ENCODE measurements at places on chromosomes 11 and 22. TPM values are rescaled to one million over a fixed set of nuclear protein-coding genes. Genes with fewer than 3 reads are reported as not detected.
A peak's percentile ranks its signal among the peaks of the same experiment; 100 is the strongest.

ANGPTL5 gene
- total RNA-seq, result 0.58 TPM

ZNRF3 gene
- 12.1 TPM for total RNA-seq

GRCh38 chr22:17552737-17553136, 10.6 kb upstream of the SLC25A18 start:
- no peak for DNase-seq

- DNase-seq, result no peak
These were observed 216.2 kb downstream of the DSCAML1 start for GRCh38 chr11:117580866-117581265.

DNA sequence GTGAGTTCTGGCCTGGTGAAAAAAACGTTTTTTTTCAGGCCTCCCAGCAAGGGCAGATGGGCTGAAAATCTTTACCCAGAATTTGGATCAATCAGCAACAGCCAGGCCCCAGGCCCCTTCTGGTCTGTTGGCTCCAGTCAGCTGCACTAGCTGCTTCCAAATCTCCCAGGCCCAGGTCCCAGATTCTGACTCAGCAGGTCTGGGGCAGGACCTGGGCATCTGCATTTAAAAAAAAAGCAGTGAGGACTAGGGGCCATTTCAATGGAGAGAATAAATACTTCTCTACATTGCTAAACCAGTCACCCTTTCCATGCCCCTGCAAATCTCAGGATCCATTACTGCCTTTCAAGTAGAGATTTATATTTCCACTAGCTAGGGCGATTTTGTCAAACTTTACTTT, 4.3 kb downstream of the SLC15A3 start:
- DNase-seq, result no peak

DNA sequence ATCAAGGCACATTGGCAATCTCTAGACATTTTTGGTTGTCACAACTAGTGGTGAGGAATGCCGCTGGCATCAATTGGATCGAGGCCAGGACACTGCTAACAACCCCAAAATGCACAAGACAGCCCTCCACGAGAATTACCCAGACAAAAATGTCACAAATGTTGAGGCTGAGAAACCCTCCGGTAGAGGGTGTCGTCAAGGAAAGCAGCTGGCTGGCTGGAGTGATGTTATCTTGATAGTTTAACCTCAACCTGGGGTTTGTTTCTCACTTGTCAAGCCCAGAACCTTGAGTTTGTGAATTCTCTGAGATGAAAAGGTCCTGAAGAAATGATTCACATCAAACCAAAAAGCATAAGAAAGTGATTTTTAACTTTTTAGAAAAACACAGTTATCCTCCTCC, 21.1 kb upstream of the TMPRSS13 start:
- no peak for DNase-seq

RFPL1 gene
- not detected for total RNA-seq

- DNase-seq, result no peak
These were observed 1.1 kb downstream of the NPAT start for GRCh38 chr11:108221371-108221770.

DNA sequence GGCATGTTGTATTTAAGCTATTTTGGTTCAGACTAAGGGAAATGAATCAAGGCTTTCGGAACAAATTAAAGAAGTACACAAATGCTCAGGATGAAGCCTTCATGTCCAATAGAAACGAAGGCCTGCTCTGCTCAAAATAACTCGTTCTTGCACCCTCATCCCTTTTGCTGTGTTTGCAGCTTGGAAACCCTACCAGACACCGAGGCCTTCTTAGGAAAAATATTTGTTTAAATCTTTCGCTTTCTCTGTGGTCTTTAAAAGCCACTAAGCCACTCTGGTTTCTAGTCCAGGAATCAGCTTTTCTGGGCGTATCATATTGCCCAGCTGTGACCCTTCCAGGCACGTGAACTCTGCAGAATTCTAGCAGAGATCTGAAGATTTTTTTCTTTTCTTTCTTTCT, 60.9 kb upstream of the HSPA8 start:
- no peak for DNase-seq

DNA sequence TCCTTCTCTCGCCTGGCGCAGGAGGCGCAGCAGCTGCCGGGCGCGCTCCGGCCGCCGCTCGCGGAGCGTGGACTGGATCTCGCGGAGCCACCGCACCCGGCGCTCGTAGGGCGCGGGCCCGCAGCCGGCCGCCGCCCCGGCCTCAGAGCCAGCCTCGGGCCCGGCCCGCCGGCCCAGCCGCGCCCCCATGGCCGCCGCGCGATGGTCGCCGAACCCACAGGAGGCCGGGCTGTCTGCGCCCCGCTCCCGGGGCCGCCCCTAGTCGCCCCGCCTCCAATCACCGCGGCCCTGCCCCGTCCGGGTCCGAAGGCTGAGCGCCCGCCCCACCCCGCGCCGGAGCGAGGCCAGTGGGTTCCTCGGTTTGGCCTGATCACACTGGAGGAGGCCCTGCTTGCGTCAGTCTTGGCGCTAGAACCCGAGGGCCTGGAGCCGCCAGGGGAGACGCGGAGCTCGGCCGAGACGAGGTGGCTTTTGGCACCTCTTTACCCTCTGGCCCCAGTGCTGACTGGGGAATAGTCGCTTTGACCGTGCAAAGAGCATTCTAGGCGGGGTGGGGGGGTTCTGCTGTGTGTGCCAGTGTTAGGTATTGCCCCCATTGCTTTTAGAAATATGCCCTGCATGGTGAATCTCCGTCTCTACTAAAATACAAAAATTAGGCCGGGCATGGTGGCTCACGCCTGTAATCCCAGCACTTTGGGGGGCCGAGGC, at the start of gene LRRC75B:
Gene LRRC75B, minus strand, starts transcription at position 223 of the 708 bp plus-strand sequence. Its CDS starts 34 bp downstream, at position 189.
- DNase-seq, result peak; percentile 96

GRCh38 chr11:112448168-112448567, 187.5 kb upstream of the PLET1 start:
- DNase-seq, result no peak

DNA sequence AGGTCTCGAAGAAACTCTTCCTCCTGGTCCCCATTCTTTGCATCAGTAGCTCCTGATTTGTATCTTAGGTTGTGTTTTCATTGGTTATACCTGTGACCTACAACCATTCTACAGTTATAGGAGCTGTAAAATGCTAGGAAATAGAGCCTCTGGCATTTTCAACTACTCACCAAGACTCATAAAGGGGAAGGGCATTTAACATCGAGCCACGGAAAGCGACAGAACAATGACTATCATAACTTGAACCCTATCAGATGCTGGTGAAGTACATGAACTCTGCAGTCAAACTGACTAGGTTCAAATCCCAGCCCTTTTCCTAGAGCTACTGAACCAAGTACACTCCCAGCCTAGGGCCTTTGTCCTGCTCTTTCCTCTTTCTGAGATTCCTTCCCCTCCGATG, 588.0 kb downstream of the SOX6 start:
- DNase-seq, result no peak

- DNase-seq, result no peak
These were observed 35.9 kb downstream of the KCNQ1OT1 start for GRCh38 chr11:2663915-2664314.

GRCh38 chr11:65185869-65186341, 4.2 kb downstream of the CAPN1 start:
- peak; percentile 87 for DNase-seq

DNA sequence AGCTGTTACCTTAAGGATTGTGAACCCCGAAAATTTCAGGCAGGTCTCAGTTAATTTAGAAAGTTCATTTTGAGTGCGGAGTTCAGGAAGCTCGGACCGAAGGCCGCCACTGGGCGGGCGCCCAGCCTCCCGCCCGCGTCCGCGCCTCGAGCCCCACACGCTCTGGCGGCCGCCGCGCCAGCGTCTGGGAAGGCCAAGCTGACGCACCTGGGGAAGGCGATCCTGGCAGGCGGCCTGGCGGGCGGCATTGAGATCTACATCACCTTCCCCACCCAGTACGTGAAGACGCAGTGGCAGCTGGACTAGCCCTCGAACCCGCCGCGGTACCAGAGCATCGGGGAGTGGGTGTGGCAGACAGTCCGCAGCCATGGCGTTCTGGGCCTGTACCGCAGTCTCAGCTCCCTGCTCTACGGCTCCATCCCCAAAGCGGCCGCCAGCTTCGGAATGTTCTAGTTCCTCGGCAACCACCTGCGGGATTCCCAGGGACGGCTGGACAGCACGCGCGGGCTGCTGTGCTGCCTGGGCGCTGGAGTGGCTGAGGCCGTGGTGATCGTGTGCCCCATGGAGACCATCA, 79.5 kb downstream of the CCDC83 start:
- DNase-seq, result no peak

- DNase-seq, result no peak
These were observed 107.8 kb upstream of the NAV2 start for GRCh38 chr11:19604679-19605375.

GRCh38 chr22:27686534-27686933, 115.0 kb downstream of the MN1 start:
- DNase-seq, result no peak

CRYBB2 gene
- not detected for total RNA-seq

- no peak for DNase-seq
These were observed 211.4 kb downstream of the ETS1 start for GRCh38 chr11:128375961-128376360.

- no peak for DNase-seq
These were observed 96.2 kb downstream of the RDX start for GRCh38 chr11:110200241-110200640.

FOSL1 gene
- total RNA-seq, result 58.3 TPM

DNA sequence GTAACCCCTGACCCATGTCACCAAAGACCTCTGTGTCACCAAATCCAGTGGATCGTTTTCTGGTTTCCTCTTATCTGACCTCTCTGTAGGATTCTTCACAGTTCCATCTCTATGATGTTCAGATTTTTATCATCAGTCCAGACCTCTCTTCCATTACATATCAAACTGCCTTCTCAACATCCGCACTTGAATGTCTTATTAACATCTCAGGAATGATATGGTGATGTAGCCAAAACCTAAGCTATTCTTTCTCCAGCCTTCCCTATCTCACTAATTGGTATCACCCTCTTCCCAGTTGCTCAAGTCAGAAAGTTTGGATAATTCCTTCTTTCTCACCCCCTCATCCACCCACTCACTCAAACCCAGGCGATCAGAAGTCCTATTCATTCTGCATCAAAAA, 13.4 kb downstream of the APLNR start:
- DNase-seq, result no peak

GRCh38 chr22:33850724-33851123, 69.6 kb downstream of the LARGE1 start:
- DNase-seq, result no peak

DNA sequence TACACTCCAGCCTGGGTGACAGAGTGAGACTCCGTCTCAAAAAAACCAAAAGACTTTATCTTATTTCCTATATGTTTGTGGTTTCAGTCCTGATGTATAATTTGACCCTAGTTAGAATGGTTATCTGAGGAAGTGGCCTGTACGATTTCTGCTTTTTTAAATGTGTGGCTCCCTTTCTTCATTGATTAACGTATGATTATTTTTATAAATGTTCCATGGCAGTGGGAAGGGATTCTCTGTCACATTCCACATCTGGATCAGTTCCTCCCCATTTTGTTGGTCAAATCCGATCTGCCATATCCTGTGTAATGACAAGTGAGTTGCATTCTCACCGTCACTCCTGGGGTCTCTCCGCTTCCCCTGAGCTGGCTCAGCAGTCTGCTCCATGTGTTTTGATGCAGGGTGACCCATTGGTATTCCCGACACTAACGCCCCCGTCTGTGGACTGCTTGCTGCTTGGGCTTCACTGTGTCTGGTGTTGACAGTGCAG, 20.3 kb downstream of the NEAT1 start:
- DNase-seq, result peak; percentile 83

DNA sequence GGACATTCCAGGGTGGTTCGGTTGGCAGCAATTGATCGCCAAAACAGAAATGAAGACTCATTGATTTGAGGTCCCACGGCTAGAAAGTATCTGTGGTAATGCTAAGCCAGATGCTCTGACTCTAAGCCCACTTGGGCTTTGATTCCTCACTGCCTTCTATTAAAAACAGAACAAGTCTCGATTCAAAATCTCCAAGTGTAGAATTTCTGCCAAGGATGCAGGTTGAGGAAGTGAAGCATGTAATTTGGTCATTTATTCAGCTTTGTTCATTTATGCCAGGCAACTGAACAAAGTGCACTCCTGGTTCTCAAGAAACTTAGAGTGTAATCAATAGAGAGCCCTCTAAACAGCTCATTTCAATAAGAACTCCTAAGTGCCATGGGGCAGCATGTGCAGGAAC, 2.3 kb upstream of the CEP295 start:
- DNase-seq, result no peak

KRTAP5-10 gene
- not detected for total RNA-seq

APOA4 gene
- total RNA-seq, result 15.0 TPM

DHCR7 gene
- 26.3 TPM for total RNA-seq

DNA sequence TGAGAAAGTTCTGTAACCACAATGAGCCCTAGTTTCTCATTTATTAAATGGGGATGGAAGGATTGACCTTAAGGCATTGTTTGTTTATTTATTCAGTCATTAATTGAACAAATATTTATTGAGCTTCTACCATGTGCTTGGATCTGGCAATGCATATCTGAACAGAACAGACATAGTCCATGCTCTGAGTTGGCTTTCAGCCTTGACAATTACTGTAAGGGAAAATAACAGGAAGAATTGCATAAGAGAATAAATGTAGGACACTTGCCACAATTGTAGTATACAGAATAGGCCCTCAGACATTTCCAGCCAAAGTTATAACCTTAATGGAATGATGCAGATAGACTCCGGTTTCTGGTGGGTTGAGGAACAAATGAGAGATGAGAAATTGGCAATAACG, 160.5 kb upstream of the TTC12 start:
- DNase-seq, result no peak

DNA sequence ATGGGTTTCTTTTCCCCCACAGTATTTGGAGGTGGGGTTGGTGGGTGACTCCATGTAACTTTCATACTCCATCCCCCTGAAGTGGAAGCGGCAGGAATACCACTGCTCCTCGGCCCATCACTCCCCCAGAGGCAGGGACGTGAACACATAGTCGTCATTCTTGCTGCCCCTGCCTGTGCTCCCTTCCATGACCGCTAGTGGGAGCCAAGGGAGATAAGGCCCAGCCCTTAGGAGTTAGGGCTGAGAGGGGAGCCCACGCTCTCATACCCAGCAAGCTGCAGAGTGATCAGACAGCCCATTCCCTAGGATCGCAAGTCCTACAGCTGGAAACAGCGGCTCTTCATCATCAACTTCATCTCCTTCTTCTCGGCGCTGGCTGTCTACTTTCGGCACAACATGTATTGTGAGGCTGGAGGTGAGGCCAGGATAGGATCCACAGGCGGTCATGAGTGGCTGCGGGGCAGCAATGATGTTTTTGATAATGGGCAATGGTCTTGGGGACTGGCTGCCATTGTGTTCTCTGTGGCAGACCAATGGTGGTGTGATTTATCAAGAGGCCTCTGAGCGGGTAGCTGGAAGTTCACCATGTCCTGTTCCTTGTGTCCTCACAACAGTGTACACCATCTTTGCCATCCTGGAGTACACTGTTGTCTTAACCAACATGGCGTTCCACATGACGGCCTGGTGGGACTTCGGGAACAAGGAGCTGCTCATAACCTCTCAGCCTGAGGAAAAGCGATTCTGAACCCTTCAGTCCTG, 15.9 kb downstream of the RHOG start:
- no peak for DNase-seq

DNA sequence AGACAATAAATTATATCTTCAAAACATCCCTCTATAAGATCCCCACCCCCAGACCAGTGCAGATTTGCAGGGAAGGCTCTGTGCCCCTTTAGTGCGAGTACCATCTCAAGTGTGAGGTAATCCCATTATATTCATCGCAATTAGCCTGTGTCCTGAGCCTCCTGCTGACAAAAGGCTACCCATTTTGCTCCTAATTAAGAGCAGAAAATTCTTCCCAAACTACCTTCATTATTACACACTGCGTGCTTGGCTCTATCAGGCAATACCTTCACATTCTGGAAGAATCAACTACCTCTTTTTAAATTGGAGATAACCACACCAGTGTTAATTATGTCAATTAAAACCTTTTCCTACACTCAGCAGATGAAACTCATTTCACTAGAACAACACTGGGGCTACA, 1133.4 kb upstream of the CCDC90B start:
- DNase-seq, result no peak

GUCD1 gene
- 130 TPM for total RNA-seq

- DNase-seq, result no peak
These were observed 505.3 kb downstream of the OPCML start for GRCh38 chr11:133026952-133027351.

Data from mesenteric fat pad (tissue), 1 donor.